ENCODE measurements at places on chromosomes 1 and 21.

GRCh38 chr1:3889936-3890335 is 10.1 kb downstream of the C1orf174 start:
- DNase-seq = no peak

DNA sequence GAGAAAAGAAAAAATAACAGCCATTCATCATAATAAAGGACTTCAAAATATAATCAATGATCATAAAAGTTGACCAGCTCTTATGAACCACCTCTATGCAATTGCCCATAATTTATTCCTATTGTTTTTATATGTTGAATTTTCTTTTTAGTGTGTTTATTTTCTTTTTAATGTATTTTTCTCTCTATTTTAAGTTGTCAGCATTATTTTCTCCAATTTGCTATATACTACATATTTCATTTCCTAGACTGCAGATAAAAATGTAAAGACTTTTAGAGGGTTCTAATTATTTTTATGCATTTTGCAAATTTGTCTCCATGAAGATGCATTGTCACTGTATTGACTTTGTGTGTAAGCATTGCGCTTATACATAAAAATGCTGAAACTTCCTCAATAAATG is 58.4 kb downstream of the MROH9 start:
- DNase-seq = no peak

DNA sequence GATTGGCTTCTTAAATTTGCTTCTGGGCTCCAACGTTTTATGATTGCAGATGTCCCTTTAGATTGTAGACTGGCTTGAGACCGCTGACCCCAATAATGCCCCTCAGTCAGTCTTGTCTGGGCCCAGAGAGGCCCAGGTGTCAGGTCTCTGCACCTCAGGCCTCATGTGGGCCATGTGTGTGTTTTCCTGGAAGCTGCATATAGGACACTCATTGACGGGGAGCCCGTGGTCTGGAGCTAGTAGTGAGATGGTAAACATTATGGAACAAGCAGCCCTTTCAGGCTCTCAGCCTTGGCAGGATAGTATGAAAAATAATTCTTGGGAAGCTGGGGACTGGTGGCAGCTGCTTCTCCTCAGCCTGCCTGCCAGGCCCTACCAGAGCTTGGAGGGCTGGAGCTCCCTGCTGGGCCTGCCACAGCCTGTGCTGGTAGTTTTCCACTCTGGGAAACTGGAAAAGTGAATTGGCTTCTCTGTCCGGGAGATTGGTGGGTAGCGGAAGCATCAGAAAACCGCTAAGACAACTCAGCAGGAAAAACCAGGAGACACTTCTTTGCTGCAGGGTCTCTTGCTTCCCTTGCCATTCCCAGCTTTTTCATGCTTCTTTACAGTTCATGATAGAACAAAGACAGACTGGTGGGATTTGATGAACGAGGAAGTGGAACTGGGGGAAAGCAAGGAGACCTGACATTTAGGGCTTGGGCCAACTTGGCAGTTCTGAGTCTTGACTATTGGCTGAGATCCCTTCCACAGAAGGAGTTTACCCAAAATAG is 57.8 kb upstream of the HSD17B7 start:
- no peak for DNase-seq

- peak; percentile 87 for DNase-seq
These were observed 13.7 kb downstream of the TLR5 start for GRCh38 chr1:223129229-223129901.

DNA sequence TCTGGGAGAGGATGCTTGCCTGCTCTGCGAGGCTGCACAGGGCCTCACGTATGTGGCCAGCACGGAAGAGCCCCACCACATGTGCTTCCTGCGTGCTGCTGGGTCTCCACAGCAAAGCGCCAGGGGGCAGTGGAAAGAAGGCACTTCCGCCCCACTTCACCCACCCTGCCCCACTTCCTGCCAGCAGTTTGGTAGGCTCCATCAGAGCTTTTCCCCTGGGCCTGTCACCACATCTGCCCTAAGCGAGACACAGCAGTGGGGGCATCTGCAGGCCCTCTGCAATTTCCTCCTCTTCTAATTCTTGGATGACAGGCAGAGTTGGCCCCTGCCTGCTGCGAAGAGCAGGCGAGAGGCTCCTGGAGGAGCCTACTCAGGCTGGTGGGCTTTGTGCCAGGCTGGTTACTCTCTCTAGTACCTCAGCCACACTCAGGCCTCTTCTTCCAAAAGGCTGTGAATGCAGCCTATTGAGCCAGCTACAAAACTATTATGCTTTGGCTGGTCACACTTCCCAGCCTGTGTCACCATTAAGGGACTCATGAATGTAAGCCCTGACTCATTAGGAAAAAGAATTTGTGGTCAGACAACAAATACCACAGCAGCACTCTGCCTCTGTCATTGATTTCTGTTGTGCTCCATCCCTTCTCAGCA is 25.0 kb downstream of the CD244 start:
- peak; percentile 63 for DNase-seq

DNA sequence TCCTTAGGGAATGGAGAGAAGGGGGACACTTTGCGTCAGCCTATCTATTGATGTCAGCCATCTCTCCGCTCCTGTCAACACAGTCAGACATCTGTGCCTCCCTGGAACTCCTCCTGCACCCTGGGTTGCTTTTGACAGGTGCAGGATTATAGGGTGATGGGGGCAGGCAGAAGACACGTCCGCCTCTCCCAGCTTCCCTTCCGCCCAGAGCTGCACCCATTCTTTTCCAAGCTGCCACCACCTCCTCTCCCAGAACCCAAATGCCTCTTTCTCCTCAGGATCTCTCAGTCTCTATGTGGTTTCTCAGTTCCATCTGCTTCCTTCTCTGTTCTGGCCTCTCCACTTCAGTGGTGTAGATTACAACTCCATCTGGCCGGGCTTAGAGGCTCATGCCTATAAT is 17.1 kb upstream of the KIF1B start:
- DNase-seq = no peak

GRCh38 chr21:39094087-39094780 is 89.0 kb downstream of the PSMG1 start:
- DNase-seq = no peak

Data from eye (tissue), 1 donor.